ENCODE measurements at places on chromosomes 2 and 18.

DNA sequence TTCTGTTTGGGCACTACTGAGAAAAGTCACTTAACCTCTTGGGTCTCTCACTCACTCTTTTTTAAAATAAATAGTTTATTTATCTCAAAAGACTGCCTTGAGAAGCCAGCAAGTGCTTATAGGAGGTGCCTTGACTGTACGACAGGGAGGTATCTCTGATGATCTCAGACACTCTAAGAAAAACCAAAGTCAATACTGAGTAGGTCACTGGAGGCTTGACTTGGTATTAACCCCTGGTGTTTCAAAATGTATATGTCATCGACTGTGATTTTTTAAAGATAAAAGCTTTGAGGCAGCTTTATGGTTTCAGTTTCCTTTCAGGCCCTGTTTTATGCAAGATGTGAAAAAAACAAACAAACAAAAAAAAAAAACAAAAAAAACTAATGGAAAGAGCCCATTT is 33.7 kb downstream of the MREG start:
- DNase-seq, result no peak

DNA sequence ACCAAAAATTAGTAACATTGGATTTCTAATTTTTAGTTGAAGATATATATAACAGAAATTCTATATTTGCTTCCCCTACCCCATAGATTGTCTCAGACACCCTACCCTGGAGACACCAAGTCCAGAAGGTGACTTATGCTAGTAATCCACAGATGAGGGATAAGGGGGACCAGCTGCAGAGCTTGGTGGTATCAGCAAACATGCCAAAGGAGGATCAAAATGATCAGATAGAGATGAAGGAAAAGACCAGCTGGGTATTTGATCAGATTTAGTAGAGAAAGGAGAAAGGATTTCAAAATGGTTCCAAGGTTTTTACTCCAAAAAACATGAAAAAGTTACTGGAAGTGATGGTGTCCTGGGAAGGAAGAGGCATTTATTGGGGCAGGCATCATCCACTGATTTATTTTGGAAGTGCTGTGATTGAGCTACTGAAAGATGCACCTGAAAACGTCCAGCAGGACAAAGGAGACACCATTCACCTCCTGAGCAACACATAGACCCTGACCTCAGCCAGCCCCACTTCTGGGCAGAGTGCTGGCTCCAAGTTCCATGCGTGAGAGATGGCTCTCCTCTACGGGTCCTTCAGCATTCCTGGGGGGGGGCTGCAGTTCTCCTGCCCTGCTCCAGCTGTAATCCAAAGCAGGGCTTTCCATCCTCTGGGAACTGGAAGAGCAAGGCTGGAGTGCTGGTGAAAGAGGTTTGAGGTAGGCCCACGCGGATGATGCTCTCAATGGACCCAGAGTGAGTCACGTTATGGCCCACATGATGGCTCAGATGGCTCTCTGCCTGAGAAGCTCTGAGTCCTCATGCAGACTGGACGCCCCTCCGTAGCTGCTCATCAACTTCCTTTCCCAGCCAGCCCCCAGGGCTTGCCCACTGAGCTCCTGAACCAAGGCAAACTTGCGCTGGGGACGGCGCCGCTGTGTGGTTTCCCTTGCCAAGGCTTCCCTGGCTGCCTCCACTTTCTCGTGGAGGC is 3.7 kb upstream of the LRRFIP1 start:
- DNase-seq, result no peak

DNA sequence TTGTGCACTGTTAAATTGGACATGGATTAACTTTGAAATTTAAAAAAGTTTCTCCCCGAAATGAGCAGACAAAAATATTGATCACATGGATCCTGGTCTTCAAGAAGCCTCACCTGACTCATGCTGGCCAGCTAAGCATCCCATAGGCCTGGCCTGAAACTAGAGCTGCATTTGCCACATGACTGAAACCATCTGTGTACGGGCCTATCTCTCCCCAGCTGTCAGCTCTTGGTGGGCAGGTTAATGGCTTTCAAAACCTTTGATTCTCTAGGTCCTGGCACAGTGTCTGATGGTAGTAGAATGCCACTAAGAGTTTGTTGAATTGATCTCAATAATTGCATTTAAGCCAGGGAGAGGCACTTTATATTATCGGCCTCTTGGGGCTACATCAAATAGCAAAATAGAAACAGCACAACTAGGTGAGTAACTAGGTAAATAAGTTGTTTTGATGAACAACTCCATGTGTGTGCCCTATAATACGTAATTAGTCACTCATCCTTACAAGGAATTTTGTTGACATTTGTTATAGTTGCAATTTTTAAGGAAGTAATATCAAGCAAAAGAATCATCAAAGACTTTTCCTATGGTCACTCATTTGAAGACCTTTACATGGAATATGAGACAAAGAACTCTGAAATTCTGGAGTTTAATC is 251.1 kb downstream of the SP3 start:
- no peak for DNase-seq

GRCh38 chr2:150495993-150496627 is 8.6 kb upstream of the RND3 start:
- DNase-seq, result no peak

GRCh38 chr18:10127729-10128128 is 213.9 kb downstream of the VAPA start:
- no peak for DNase-seq

GRCh38 chr2:75053484-75054112 is 95.2 kb downstream of the POLE4 start:
- DNase-seq, result no peak

DNA sequence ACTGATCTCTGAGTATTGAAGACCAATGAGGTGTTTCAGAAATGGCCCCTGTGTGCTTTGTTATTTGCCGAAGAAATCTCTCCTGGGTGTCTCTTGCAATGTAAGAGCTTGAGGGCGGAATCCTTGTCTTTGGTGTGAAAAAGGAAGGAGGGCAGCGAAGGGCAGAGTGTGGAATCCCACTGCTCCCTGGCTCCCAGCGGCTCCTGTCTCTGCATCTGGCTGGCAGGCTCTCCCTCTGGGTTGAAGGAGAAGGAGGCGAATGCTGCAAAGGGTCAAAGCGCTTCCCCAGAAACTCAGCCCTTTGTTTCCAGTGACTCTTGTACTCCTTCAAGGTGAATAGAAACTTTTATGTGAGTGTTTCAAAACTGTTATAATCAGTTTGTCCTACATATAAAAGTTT is 457.5 kb downstream of the CNTNAP5 start:
- DNase-seq, result no peak

DNA sequence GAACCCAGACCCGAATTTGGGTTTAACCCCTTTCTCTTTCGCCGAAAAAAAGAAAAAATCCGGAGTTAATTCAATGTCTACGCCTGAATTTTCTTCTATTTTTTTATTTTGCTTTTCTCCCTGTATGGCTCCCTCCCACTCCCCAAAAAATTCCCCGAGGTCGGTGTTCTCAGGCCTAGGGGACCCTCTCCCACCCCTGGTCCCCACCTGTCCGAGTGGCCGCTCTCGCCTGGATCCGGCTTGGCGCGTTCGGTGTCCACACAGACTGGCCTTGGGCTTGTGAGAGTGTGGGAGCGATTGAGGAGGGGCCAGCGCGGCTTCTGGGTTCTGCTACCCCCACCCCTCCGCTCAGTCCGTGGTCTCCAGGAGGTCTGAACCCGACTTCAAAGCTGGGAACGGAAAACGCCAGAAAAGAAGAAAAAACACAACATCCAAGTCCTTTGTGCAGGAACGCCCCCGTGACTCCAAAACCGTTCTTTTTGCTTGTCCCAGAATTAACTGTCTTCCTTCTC is 5.7 kb upstream of the EN1 start:
- no peak for DNase-seq

GRCh38 chr2:120535081-120535480 is 189.1 kb downstream of the INHBB start:
- no peak for DNase-seq

DNA sequence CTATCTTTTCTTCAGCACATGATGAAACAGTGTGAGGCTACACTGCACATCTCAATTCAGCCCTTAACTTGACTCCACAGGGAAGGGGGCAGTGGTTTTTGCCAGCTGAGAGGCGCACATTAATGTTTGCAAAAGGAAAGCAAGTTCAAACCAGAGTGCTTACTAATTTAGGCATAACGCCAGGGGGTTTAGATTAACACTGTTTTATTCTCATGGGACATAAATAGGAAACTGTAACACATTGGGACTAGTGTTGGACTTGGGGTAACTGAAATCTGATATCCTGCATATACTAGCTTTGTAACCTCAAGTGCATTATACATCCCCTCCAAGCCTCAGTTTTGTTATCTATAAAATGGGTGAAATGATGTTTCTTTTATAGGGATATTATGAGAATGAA is 821.2 kb upstream of the ID2 start:
- DNase-seq, result no peak

DNA sequence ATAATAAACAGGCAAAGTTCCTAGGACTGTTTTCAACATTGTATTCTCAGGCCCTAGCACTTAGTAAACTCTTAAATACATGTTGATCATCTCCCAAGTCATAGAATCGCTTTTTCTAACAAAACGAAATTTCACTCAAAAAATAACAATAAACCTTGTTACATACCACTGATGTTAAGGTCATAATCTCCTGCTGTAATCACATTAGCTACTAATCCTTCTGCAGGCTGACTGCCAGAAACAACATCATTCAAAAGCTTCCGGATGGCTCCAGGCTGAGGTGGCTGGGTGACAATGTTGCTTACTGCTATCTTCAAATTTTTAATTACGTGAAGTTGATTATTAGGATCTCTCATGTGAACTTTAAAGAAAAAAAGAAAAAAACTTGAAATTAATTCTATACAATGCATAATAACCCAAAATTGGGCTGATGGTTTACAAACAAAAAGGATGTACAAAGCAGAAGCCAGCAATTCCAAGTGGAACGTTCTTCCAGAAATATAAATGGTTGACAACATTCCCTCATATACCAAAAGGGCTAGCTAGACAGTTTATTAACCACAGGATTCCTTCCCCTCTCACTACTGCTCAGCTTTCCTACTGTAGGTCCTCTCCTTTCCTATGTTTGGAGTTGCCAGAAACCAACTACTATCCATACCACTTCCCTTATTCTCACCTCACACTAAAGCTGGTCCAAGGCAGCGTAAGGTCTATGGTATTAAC is 11.6 kb downstream of the TRAPPC8 start:
- DNase-seq, result no peak

DNA sequence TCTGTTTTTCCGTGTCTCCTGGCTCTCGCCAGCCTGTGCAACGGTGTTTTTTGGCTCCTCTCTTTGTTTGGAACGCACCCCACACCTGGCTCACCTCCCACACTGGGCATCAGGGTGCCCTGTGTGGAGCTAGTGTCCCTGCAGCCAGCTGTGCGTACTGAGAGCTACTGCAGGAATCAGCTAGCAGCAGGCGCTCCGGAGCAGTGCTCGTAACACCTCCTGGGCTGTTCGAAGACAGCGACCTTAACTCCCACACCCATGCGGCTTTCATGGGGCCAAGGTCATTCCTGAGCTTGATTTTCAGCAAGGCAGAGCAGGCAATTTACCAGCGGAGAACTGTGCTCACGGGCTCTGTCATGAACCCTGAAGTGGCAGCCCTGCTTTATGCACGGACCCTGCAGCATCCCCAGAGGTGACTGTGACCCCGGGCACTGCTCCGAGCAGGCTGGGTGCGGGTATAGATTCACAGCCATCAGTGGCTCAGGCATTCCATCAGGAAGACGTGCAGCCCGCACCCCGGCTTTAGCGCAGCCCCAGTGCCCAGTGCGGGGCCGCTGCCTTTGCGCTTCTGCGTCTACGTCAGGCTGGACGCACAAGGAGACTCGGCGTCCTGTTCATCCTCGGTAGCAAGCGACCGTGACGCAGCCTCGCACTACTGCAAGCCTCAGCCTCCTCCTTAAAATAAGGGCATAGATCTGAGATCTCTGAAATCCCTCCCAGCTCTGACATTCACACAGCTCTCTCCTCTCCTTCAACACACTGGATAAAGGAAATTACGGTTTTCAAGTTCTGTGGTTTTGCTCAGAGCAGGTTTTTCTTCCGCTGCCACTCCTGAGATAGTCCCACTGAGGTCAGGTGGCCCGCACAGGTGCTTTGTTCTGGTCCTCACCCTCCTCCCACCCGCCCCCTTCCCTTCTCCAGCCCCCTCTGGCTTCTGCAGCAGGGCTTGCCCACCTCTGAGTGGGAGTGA is 58.2 kb downstream of the ADI1 start:
- no peak for DNase-seq

- DNase-seq, result no peak
Measured at GRCh38 chr2:59654710-59655109, 898.7 kb downstream of the BCL11A start.

Data from hypothalamus (tissue), 51 donors.